ENCODE measurements at places on chromosomes 5 and 9.

- DNase-seq: no peak
Observed at GRCh38 chr5:38532165-38532669, 24.2 kb downstream of the LIFR start.

DNA sequence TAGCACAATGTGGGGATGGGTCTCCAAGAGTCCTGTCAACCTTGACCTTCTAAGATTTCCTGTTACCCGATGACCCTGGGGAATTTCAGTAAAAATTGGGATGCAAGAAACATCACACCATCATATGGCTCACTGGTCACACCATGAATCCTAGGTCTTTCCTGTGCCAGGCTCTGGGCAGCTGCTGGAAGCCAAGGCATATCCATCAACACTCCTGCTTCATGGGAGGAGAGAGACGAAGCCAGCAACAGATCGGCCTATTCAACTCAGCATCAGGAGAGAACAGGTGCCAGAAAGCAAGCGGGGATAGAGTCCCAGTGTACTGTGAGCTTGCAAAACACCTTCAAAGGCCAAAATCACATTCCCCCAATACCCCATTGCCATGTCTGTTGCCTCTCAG, 6.5 kb upstream of the NEK6 start:
- no peak for DNase-seq

GRCh38 chr5:18395126-18396110, 761.2 kb downstream of the TAF11L14 start:
- DNase-seq: no peak

- no peak for DNase-seq
Observed at GRCh38 chr5:26034813-26035212, 1003.6 kb downstream of the CDH9 start.

GRCh38 chr9:86575137-86575536, 220.9 kb upstream of the TUT7 start:
- DNase-seq: no peak

DNA sequence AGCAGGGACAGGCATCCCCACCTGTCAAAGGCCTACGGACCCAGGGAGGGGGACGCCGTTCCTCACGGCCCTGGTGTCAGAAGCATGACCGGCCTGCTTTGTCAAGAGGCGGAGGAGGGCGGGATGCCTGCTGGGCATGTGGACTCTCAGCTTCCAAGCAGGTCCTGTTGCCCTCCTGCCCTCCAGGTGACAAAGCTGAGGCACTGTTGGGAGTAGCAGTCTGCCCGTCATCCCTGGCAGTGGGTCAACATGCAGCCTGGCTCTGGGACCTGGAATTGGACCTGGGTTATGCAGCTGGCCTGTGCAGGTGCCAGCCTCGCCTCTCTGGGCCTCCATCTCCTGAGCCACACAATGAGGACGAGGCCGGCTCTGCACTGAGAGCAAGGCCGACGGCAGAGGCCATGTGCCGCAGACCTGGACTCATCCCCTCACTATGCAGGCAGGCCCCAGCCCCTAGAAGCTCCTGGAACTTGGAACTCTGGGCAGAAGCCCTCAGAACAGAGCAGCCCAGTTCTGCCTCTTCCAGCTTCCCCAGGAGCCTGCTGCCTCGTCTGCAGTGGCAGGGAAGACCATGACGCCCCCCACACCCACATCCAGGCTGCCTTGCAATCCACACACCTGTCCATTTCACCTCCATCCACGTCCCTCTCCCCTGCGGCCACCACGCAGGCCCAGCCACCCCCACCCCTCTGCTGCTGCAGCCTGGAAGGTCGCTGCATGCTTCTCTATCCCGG, 20.8 kb upstream of the FCN1 start:
- DNase-seq: no peak

- DNase-seq: no peak
Observed at GRCh38 chr9:124267271-124267807, 9.6 kb downstream of the NEK6 start.

GRCh38 chr9:99005651-99006050, 61.9 kb downstream of the COL15A1 start:
- DNase-seq: no peak

DNA sequence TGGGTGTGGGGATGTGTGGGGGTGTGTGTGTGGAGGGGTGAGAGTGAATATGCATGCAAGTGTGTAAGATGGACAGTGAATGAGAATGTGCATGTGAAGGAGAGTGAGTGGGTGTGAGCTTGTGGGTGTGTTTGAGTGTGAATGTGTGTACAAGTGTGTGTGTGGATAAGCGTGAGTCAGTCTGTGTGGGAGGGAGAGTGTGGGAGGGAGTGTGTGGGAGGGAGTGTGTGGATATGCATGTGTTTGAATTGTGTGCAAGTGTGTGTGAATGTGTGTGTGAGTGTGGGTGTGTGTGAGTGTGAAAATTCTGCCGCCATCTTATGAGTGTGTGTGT, 3.7 kb upstream of the SCGB3A1 start:
- no peak for DNase-seq

DNA sequence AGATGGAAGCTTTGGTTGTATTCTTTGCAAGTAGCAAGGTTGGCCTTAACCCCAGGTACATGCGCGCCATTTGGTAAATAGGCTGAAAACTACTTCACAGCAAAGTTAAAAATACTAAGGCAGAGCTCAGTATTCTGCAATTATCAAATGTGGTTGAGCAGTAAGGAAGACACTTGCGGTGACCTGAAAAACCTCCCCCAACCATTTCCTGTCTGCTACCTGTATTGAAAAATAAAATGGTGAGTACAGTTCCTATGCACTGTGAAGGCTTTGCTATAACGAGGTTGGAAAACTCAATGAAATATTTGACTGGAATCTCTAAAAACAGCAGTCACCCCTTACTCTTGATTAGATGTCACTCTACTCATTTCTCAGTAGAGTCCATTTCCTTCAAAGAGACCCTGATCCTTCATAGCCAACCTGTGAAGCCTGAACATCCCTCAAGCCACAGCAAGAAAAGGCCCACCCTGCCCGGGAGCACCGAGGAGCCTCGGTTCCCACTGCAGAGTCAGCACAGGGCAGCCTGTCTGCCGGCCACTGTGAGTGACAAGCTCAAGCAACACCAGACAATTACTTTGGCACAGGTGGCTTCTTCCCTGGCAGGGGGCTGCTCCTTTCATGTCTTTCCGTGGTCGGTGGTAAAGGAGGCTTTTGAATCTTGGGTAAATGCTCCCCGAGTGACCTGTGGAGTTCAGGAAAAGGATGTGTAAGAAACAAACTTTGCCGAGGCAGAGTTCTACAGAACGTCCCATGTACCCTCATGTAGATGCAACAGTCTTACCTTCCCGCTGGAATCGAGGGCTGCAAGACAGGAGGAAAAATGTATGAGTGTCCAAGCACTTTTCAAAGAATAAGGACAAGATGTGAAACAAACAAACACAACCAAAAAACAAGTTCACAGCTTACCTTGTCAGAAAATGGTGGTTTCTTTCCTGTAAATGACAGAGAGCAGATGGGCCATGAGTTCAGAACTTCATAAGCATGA, 29.6 kb downstream of the C5orf58 start:
- DNase-seq: no peak

DNA sequence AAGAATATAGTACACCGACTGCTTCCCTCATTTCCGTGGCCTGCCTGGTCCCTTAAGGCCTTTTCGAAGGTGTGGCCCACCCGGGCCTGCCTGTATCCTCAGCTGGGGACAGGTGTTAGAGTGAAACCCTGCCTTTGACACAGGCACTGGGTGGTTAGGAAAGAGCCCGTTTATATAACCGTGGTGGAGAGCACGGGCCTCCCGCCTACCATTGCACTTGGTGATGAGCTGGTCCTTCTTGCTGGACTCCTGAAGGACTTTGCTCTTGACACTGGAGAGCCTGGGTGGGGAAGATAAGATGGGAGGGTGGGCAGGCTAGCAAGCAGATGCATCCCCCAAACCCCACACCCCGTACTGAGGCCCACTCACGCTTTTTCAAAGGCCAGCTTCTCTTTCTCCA, 2.3 kb downstream of the SPATA24 start:
- DNase-seq: no peak

DNA sequence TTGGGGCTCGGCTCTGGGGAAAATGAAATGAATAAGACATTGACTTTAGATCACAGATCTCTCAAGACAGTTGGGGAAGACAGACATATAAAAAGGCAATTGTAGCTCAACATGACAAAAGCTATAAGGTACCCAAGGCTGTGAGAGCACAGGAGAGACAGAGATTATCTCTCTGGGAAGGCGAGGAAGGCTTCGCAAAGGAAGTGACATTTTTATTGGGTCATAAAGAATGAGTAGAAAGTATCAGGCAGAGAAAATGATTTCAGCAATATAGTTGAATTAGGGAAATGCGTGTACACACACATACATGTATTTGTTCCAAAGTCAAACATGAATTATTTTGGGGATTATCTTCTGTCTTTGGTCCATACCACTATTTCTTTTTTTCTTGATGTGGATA, 381.8 kb upstream of the ADAMTSL1 start:
- DNase-seq: no peak

DNA sequence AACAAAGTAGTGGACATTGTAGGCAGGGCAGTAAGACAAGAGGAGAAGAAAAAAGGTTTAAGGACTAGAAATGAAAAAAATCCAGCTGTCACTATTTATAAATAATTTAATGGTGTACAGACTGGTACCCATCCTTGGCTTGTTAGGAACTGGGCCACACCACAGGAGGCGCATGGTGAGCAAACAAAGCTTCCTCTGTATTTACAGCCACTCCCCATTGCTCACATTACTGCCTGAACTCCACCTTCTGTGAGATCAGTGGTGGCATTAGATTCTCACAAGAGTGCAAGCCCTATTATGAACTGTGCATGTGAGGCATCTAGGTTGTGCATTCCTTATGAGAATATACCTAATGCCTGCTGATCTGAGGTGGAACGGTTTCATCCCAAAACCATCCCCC, 62.6 kb upstream of the DMAC1 start:
- no peak for DNase-seq

- no peak for DNase-seq
Observed at GRCh38 chr5:107422494-107422893, 248.2 kb downstream of the EFNA5 start.

- DNase-seq: no peak
Observed at GRCh38 chr5:332843-333242, 11.3 kb downstream of the AHRR start.

DNA sequence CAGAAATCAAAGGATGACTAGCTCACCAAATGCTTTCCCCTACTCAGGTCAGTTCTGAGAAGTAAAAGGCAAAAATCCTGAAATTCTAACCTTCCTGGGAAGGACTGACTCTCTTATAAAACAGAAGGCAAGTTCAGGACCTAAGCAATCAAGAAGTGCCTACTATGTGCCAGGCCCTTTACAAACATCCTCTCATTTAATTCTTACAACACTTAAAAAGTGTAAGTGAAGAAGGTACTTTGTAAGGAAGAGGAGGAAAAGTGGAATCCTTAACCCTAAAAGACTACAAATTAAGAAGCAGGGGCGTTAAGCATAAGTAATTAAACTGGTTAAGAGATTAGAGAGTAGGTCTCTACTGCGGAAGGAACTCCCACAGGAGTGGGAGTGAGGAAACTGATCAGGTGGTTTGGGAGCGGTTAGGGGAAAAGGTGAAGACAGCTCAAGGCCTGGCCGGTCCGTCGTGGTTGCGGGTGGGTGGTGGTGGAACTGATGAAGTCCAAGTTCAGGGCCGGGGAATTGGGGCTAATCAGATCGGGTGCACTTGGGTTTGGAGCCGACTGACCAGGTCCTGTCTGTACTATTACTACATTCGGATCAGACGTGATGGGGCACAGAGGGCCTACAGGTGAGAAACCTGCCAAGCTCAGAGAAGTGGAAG, 839 bp downstream of the MED27 start:
- no peak for DNase-seq

- DNase-seq: no peak
Observed at GRCh38 chr5:60929024-60929423, 15.8 kb downstream of the ERCC8 start.

- DNase-seq: no peak
Observed at GRCh38 chr9:71962328-71962727, 50.9 kb downstream of the C9orf85 start.

DNA sequence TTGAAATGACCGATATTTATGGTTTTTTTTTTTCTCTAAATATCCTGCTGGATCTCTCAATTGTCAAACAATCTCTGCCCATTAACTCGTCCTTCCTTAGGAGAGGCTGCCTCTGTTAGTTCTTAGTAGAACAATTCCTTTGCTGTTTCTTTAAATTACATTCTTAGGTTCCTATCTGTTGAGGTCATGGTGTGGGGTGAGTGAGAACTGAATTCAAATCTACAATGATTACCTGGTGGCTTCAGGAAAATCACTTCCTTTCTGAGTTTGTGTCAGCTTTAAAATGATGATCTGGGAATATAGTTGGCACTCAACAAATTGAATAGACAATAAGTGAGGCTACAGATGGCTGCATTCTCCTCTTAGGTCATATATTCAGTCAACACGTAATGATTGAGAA, 82.1 kb upstream of the TNFSF8 start:
- no peak for DNase-seq

DNA sequence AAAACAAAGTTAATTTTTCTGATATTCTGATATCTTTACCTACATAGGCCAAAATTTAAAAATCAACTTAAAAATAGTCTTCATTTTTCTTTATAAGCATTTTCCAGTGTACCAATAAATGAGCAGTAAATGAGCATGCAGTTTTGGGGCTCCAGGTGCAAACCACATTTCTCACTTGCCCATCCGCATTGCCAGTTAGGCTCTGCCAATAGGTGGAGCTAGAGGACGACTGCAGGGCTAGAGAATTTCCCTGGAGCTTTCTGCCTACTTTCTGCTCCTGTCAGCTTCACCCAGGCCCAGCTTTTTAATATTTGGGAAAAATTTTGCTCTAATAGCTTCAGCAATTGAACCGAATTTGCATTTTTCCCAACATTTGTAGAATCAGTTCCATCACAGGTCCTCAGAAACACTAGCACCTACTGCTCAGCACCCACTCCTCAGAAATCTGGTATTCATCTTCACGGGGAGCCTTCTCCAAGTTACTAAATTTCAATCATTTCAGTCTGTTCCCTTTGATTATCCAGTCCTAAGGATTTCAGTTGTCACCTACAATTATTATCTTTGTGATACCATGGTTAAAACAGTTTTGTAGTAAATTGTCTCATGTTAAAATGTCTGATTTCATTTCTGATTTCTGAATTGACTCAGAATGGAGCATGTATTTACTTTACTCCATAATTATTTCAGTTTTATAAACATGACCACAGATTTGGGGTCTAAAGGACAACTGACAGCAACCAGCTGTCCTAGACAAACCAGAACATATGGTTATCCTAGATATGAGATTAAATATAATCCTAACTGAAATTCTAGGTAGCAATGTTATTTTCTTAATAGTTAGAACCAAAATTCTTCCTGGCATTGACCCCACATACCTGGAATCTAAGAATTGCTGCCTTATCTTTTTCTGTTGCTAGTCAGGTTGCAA, 104.6 kb upstream of the FAM174A start:
- DNase-seq: peak; percentile 27

DNA sequence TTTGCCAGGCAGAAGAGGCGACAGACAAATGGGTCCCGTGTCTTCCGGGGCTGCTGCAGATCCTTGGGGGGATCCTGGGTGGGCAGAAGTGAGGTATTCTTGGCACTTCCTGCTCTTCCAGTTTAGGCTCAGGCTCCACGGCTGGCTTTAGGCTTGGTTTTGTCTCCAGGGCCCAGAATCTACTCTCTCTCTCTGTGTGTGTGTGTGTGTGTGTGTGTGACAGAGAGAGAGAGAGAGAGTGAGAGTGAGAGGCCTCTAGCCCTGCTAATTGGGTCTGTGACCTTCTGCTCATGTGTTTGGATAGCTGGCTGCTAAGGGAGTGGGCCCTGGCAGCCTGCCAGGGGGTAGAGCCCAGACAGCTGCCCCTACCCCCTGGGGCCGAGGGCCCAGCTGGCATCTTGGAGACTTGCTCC, 39.3 kb downstream of the CRB2 start:
- no peak for DNase-seq

All from NT2/D1 (cell line).